ENCODE measurements at places on chromosomes 11 and 22.

DNA sequence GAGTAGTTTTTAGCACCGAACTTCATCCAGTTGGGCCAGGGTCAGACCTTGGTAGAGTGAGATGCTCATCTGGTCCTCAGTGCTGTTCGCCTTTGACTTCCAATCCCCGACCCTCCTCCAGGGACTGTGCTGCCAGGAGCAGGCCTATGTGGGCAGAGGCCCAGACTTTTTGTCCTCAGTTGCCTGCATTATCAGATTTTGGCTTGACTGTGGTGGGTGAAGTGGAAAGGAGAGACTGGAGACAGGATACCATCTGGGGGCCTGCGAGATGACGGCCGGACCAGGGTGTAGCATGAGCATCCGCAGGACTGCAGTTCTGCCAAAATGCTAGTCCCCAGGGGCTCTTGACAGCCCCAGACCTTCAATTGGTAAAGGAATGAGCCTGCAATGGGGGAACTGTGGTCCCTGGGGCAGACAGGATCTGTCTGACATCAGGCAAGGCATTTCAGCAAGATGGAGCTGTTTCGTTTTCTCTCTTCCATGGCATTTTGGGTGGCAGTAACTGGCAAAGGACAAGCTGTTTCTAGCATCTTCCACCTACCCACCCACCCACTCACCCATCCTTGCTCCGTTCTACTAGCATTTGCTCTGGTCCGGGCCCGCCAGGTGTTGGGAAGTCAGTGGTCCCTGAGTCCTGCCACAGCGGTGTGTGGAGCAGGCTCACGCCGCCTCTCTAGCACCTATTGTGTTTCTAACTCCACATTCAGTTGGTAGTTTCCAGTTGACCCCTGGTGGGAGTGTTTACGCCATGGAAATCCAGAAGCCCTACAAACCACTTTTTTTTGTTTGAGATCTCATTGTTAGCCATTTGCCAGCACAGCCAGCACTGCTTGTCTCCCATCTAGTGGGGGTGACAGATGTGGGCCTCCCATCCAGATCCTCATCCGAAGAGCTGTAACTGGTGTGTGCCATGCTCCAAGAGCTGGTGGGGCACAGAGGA lies 53.5 kb downstream of the OTOG start:
- DNase-seq: no peak

DNA sequence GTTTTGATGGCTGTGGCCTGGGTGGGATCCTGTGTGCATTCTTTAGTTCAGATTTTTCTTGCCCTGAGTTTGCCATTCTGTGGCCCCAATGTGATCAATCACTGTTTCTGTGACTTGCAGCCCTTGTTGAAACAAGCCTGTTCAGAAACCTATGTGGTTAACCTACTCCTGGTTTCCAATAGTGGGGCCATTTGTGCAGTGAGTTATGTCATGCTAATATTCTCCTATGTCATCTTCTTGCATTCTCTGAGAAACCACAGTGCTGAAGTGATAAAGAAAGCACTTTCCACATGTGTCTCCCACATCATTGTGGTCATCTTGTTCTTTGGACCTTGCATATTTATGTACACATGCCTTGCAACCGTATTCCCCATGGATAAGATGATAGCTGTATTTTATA lies 620 bp downstream of the OR4C16 start:
- no peak for DNase-seq

GRCh38 chr22:20399866-20400605 lies 6.1 kb downstream of the ZNF74 start:
- no peak for DNase-seq

DNA sequence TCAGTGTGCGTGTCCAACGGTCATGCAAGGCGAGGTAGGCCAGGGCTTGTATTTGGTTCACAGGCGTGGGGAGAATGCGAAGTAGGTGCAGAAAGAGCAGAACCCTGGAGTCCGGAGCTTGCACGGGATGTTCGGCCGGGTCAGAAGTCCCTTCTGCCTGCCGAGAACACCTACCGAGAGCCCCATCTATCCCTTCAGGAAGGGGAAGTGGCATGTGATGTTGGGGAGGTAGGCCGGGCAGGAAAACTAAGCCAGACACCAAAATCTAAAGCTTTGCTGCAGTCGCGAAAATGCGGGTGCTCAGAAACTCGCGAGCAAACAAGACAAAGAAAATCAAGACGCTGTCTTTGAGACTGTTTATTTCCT lies 435 bp upstream of the TAF6L start:
- no peak for DNase-seq

- DNase-seq: no peak
Measured at GRCh38 chr22:19819911-19820879, 34.5 kb downstream of the GNB1L start.

DNA sequence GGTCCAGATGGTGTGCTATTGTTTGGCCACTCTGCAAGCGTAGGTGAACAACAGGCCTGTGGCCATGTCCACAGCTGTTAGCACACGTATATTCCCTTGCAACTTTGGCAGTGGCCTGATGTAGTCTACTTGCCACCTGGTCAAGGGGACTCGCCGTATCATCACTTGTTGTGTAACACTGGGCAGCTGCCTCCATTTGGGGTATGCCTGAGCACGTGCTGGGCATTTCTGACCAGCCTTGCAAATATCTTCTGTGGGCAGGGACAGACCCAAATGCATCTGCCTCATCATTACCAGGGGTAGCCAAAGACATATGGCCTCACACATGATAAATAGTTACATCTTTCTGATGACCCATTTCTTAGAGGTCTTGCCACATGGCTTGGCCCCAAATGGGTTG lies 434.2 kb downstream of the DYNC2H1 start:
- no peak for DNase-seq

GRCh38 chr22:22348127-22348814 lies 103.7 kb downstream of the VPREB1 start:
- DNase-seq: no peak

DNA sequence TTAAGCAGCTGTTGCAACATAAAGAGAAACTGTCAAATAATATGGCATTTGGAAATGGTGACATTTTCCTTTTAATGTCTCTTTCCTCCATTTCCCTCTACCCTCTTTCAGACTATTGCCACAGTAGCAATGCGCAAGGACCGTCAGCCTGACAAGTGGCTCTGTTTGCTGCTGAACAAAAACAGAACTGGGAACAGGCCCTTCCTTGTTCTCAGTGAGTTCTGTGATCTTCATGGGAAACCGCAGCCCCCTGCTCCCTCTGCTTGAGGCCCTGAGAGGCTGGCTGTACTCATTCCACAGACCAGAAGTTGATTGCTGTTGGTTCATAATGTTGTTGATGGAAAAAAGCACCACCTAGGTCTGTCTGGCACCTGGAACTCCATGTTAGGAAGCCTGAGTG lies 559.7 kb downstream of the OPCML start:
- DNase-seq: no peak

DNA sequence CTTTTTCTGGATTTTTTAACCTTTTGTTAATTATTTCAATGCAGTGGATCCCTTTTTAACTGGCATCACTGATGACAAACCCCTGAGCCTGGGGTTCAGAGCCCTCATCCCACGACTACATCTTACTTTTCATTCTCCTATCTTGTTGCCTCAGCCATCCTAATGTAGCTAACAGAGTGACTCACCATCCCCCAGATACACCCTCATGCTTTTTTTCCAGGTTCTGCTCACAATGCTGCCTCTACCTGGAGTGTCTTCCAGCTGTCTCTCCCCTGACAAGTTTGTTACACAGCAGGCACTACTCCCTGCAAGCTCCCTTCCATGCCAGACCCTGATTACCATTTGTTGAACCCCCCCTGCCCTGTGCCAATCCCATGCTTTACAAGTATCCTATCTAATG lies 135.4 kb downstream of the NCAM1 start:
- no peak for DNase-seq

- no peak for DNase-seq
Measured at GRCh38 chr11:34044664-34045485, 6.7 kb upstream of the CAPRIN1 start.

All from NCI-H1436 treated with DMSO at 0.1 percent for 48 hours (cell line).